Activated CD4-positive, CD25-positive, alpha-beta regulatory T cell treated with anti-CD3 and anti-CD28 coated beads, Interleukin-2, amount 50 U/mL, for 72 hours (primary cell): ENCODE measurements at places on chromosomes 5 and 9.

GRCh38 chr9:33661176-33661575 lies 134.2 kb upstream of the PRSS3 start:
- DNase-seq = no peak

DNA sequence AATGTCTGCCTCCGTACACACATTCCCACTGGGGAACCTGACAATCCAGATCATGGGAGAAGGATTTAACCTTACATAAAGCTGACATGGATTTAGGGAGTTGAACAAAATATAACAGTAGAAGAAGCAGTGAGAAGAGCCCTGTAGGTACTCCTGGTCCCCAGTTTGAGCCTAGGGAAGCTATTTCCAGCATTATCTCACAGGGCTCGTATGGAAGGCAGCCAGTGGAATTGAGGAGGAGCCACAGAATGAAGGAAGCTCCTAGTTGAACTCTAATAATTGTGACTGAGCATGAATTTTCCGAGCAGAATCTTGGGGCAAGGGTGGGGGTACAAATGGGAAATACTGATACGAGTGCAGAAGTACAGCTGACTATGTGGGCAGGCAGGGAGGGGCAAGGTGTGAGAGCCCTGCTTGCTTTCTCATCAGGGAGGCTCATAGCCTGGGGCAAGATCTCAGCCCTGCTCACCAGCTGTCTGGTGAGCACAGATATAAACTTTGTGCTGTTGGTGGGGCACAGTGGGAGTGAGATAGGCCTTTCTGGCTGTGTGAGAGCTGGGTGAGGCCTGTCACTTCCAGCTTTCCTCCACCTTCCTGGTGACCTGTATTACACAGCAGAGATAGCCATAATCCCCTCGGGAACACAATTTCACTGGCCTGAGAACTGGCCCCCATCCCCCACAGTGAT lies 290.7 kb upstream of the IL12B start:
- DNase-seq = no peak

DNA sequence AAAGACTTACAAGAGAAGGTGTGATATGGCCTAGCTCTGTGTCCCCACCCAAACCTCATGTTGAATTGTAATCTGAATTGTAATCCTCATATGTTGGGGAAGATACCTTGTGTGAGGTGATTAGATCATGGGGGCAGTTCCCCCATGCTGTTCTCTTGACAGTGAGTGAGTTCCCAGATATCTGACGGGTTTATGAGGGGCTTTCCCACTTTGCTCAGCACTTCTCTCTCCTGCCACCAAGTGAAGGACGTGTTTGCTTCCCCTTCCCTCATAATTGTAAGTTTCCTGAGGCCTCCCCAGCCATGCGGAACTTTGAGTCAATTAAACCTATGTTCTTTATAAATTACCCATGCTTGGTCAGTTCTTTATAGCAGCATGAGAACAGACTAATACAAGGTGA lies 49.0 kb downstream of the CDO1 start:
- no peak for DNase-seq

DNA sequence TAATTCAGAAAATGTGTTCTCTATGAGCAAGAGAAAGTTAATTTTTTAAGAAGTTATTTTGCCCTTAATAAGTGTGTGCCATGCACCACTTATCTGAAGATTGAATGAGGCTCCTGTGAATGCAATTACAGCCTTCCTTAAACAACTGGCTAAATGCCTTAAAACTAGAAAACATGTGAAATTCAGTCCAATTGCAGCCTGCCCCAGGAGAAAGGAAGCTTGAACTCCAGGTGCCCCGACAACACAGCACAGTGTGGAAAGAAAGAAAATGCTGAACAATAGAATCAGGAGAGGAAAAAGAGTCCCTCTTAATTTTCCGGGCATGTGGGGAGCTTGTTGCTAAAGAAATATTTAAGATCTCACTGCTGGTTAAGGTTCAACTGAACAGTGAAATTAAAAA lies 8.8 kb downstream of the LHFPL2 start:
- DNase-seq = no peak

- no peak for DNase-seq
These were observed 44.2 kb downstream of the IL31RA start for GRCh38 chr5:55895346-55895745.

GRCh38 chr9:128078504-128079434 lies 10.7 kb downstream of the SLC25A25 start:
- no peak for DNase-seq

DNA sequence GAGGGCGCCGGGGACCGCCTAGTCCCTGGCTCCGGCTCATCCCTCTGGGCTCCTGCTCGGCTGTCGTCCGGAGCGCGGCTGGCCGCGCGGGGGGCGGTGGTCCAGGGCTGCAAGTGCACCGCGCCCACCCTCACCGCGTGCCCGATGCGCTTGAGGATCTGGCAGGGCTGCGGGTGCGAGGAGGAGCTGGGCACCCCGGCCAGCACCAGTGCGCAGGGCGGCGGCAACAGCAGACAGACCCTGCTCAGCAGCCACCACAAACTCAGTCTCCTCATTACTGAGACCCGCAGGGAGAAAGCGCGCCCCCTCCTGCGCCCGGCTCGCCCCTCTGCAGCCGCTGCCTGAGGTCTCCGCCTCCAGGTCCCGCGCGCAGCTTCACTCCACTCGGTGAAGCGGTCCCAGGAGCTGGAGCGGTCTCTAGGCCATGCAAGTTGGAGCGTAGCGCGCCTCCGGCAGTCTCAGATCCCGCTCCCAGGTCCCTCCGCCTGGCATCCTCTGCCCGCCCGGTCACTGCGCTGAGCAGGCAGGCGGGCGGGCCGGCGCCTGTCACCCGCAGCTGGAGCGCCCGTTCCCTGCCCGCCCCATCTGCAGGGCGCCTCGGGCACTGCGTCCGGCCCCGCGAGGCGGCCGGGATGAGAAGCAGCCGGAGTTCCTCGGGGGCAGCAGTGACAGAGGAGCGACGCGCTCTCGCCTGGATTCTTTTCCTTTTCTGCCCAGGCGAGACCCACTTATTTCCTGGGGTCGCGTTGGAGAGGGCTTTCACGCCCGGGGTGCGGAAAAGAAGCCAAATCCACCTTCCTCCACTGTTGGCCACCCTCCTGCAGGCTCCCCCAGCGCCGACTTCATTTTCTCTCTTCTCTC lies 512 bp downstream of the GRIN3A start:
- DNase-seq = no peak
